ENCODE measurements at places on chromosomes 4 and X.

- DNase-seq, result no peak
Observed at GRCh38 chr4:5770051-5770450, 59.0 kb downstream of the EVC start.

DNA sequence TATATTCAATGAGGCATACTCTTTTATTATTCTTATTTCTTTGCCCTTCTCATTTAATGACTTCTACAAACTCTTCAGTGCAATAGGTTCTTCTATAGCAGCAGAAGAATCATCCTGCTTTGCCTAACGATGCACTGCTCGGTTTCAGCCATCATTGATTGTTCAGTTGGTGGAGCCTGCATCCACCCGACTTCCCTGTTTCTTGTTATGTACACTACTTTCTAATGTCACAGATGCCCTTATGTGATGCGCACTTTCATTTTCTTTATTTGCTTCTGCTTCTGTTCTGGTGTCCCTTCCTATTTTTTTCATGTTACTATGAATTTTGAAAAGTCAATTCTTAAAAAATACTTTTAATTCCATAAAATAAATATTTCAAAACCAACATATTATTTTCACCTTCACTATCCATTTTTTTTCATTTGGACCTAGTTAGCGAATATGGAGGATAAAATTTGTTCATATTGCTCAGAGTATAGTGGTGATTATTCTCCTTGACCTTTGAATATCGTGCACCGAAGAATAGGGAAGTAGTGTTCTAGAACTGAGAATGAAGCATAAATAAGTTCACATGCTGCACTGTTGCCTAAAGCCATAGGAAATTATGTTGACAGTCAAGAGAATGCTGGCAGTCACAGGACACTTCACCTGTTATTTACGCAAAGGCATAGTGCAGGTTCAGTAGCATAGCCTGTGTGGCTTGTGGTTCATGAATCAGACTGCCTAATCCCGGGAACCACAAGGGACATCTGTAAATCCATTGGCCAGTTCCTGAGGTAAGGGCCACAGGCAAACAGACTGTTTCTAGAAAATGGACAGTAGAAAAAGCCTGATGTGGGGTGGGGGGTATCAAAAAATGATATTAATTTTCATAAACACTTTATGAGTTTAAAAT, 21.3 kb upstream of the SFRP2 start:
- no peak for DNase-seq

- no peak for DNase-seq
Observed at GRCh38 chrX:100647739-100648138, 3.7 kb downstream of the SRPX2 start.

DNA sequence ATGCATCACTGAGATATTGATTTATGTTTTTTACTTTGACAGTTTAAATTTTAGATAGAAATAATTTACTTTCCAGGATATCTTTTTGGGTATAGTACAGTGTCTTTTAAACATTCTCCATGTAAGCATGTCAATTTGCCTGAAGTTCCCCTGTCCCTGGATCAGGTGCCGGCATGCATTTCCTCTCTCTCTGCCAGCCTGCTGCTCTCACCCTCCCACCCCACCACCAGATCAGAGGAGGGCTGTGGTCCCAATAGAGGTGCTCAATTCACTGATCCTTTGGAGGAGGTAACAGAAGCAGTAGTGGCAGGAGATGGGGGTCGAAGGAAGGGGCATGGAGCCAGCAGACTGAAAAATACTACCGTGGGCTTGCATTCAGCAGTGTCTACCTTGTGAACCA, 28.3 kb upstream of the DSPP start:
- no peak for DNase-seq

- no peak for DNase-seq
Observed at GRCh38 chr4:72118017-72118416, 86.2 kb downstream of the NPFFR2 start.

GRCh38 chr4:6562931-6563901, 11.8 kb upstream of the MAN2B2 start:
- DNase-seq, result no peak

- DNase-seq, result peak; percentile 55
Observed at GRCh38 chrX:48696909-48697727, 584 bp downstream of the SUV39H1 start.

- no peak for DNase-seq
Observed at GRCh38 chr4:184030036-184030435, 124.9 kb downstream of the STOX2 start.

- DNase-seq, result no peak
Observed at GRCh38 chr4:1469607-1470392, 63.6 kb upstream of the NKX1-1 start.
